GM23248 (cell line): ENCODE measurements at places on chromosomes 4 and X.

DNA sequence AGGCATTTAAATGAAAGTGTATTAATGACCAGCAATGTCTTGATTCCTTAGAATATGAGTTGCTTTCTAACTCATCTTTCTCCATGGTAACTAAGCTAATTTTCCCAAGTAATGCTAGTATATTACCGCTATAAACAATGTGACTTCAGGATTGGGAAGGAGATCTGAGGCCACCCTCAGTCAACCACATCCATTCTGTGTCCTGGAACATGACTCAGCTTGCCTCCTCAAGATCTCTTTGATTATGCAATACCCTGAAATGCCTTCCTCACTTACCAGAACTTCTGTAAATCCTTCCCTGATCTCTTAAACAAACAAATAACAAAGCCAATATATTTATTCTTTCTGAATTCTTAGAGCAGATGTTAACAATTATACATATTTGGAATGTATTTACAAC, 1495.5 kb downstream of the PCDH18 start:
- DNase-seq: no peak

GRCh38 chr4:101071241-101071640, 276.1 kb downstream of the PPP3CA start:
- DNase-seq: no peak

- peak; percentile 7 for DNase-seq
Observed at GRCh38 chr4:182085051-182085480, 158.1 kb upstream of the TENM3 start.

DNA sequence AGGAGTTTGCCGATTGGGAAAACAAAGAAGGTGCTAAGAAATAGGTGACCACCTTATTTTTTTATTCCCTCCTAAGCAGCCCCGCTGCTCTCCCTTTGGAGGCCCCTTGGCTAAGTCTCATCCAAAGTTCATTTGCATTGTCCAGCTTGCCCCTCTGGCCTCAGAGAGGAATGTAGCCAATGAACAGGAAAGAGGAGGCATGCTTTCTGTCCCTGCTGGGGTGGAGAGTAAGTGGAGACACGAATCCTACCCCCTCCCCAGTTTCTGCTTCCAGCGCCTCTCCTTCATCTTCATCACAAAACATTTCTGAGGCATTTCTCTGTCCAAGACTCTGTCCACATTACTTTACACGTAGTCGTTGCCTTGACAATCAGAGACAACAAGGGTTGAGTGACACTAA, 38.7 kb downstream of the NLGN3 start:
- DNase-seq: no peak

- DNase-seq: peak; percentile 88
Observed at GRCh38 chr4:169604131-169604900, 8.1 kb downstream of the NEK1 start.

GRCh38 chrX:79556800-79557199, 189.7 kb upstream of the ITM2A start:
- DNase-seq: no peak

DNA sequence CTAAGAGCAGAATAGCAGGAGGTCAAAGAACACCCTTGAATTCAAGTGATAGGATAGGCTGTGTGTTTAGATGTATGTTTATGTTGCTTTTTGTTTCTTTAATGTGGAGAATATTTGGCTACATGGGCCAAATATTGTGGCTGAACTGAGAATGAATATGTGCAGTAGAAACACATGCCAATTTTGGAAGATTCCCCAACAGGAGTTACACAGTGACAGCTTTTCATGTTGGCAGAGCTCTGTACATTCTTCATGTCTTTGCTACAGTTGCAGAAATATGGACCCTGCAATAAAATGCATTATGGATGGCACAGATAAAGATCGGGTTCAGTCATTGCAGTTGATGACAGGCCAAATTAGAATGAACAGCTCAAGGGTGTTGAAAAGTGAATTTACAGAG, 82.8 kb upstream of the SLC4A4 start:
- DNase-seq: no peak

- DNase-seq: no peak
Observed at GRCh38 chr4:146142768-146143167, 32.8 kb upstream of the LSM6 start.

GRCh38 chr4:54363037-54363436, 133.9 kb downstream of the PDGFRA start:
- no peak for DNase-seq

- no peak for DNase-seq
Observed at GRCh38 chrX:152988536-152989291, 5.2 kb downstream of the PNMA5 start.

- peak; percentile 49 for DNase-seq
Observed at GRCh38 chrX:46184749-46185148, 360.5 kb downstream of the ZNF674 start.

- DNase-seq: peak; percentile 23
Observed at GRCh38 chr4:64713256-64713840, 304.1 kb upstream of the TECRL start.

DNA sequence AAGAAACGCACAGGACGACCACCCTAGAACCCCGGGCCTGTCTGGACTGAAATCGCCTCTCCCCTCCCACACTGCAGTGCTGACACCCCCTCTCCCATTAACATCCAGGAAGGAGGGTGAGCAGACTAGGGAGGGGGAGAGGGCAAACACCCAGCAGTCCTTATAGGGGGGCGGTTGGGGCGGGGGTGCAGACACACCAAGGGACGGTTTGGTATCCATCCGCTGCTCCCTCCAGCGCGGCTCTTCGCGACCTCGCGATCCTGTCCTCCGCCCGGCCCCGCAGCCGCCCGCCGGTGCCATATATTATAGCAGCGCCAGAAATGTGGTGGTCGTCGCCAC, 411 bp upstream of the GPRASP1 start:
- no peak for DNase-seq

DNA sequence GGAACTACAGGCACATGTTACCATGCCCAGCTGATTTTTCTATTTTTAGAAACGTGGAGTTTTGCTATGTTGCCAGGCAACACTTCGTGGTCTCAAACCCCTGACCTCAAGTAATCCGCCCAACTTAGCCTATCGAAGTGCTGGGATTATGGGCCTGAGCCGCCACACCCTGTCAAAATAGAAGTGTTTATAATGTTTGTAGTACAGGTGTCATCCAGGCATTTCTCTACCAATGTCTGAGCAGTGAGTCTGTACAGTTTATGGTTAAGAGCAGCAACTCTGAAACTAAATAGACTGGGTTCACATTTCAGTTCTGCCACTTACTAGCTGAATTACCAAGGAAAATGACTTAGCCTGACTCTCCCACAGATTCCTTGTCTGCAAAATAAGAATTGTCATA, 460.4 kb upstream of the GALNT7 start:
- no peak for DNase-seq

- DNase-seq: no peak
Observed at GRCh38 chr4:14669371-14669770, 332.9 kb upstream of the CPEB2 start.

GRCh38 chrX:124358800-124359383, 12.5 kb downstream of the SH2D1A start:
- no peak for DNase-seq

DNA sequence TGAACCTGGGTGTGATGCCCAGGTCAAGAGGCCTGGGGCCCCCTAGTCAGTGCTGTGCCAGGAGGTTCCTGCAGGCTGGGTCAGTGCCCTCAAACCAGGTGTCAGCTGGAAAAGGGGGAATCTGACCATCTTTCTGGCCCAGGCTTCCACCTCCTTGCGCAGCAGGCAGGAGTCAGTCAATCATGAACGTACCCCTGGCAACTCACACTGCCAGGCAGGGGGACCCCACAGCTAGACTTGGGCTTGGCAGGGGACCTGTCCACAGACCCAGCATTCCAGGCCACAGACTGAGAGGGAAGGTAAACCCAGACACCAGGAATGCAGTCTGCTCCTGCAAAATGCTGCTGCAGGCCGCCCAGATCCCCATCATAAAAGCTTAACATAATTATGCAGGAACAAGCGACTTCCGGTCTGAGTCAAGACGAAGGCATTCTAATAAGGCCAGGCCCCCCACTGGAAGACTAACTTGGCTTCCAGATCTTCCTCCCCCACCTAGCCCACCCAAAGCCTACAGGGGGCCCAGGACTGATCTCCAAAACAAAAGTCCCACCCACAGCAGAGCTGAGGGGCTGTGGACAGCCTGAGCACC, 156.3 kb downstream of the BCOR start:
- no peak for DNase-seq

DNA sequence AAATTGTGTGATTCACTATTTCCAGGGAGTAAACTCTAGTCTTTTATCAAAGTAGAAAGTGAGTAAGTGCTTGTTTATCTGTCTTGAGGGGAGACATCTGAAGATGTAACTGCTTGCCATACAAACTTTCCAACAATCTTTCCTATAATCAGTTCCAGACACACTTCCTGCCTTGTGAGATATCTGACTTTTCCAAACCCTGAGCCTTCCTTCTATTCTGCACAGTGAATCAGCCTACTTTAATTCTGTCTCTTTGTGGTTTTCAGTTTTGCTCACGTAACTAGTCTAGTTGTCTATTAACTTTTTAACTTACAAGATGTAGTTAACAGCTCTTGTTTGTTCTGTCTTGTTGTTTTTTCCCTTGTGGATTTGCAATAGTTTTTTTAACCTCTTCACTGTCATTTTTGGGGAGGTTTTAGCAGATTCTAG, 947.8 kb downstream of the C4orf33 start:
- no peak for DNase-seq

- DNase-seq: no peak
Observed at GRCh38 chr4:61891953-61892352, 691.8 kb downstream of the ADGRL3 start.

- peak; percentile 30 for DNase-seq
Observed at GRCh38 chr4:89549907-89550306, 242.3 kb upstream of the GPRIN3 start.

GRCh38 chrX:152656087-152656486, 18.4 kb downstream of the GABRQ start:
- no peak for DNase-seq
